ENCODE measurements at places on chromosomes 7 and 10.

GRCh38 chr7:112421666-112422486 is 28.4 kb upstream of the IFRD1 start:
- DNase-seq: peak; percentile 23

DNA sequence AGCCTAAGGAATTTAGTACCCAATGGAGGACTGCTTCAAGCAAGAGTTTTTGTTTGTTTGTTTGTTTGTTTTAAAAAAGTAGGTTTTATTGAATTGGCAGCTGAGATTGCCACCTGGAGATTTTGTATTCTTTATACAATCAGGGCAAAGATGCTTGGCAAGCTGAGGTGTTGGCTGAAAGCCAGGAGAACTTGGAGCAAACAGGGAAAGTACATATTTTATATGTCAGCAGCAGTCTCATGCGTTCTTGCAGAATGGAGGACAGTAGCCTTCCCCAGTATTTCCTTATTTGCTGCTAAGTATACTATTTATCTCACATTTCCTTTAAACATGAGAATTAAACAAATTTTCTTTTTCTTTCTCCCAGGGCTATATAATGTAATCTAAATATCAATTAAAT is 22.6 kb upstream of the ICA1 start:
- no peak for DNase-seq

DNA sequence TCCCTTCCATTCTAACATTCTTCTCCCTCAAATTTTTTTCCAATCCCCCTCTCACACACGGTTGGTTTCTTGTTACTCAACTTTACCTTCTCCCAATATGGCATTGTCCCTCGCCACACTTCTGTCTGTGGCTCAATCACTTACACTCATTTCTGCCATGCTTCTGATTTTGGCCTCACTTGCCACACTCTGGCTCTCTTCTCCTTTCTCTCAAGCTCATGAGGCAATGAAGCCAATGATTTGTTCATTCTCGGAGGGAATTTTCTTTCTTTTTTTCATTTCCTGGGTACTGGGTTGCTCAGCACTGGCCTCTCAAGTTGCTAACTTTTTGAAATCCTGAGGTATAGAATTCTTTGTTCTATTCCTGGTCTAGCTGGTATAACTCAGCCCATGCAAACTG is 4.0 kb upstream of the MYOZ1 start:
- no peak for DNase-seq

DNA sequence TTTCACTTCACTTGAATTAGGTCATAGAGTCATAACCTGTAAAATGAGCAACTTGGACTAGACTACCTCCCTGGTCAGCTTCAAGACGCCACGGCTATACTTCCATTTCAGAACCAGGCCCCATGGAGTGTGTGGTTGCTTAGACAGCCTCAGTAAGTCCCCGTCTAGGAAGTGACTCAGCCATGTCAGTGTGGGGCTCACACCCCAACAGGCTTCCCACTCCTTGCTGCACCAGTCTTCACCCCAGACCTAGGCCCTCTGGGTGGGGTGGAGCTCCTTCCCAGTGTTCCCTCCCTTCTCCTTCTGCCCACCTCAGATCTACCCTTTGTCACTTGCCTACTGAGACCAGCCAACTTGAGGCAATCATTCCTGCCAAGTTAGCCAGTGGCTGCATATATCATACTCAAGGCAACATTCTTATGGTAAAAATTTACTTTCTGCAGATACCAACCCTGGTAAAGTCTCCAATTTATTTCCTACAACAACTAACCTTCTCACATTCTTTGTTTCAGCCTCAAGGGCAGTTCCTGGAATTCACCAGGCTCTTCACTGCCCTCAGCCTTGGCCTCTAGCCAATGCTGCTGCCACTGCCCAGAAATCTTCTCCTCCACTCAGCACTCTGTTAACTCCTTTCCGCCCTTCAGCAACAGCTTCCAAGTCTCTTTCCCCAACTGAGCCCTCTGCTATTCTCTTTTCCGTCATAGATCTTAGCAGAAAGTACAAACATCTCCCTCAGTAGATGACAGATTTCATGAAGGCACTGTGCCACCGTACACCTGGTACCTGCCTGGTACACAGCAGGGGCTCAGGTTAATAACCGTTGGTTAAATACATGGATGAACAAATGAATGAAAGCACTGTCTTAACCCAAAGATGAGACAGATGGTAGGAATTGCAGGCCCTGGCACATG is 31.3 kb upstream of the ZNRF2 start:
- no peak for DNase-seq

DNA sequence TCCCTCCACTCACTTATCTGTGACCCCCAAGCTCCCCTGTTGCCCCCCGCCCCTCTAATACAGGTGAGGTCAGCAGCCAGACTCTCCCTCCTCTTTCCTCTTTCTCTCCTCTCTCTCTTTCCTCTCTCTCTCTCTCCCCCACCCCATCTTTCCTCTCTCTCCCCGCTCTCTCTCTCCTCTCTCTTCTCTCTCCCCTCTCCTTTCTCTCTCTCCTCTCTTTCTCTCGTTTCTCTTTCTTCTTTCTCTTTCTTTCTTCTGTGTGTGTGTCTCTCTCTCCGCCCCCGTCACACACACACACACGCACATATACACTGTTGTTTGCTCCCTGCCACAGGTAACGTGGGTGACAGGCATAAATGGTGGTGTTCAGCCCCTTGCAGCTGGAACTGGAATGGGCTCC is 37.2 kb upstream of the PSMG3 start:
- no peak for DNase-seq

GRCh38 chr10:95289003-95289920 is 1.5 kb downstream of the PDLIM1 start:
- no peak for DNase-seq

Measured in activated naive CD4-positive, alpha-beta T cell treated with anti-CD3 and anti-CD28 coated beads for 36 hours (primary cell).